ENCODE measurements at places on chromosomes 7 and 10.

GRCh38 chr7:92695308-92696261 is 105.4 kb upstream of the FAM133B start:
- no peak for DNase-seq

DNA sequence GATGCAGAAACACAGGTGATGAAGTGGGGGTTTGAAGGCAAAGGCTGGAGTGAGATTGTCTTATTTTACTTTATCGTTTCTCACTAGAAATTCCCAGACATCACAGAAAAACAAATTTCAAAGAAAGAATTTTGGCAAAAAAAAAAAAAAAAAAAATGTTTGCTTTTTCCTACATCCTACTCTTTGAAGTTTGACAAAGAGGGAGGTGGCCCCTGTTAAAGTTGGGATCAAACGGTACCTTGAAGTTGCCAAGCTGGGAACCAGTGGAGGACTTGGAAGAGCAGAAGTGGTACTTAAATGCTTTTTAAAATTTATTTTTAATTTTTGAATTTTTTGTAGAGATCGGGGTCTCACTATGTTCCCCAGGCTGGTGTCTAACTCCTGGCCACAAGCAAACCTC is 63.9 kb upstream of the KIF5B start:
- no peak for DNase-seq

DNA sequence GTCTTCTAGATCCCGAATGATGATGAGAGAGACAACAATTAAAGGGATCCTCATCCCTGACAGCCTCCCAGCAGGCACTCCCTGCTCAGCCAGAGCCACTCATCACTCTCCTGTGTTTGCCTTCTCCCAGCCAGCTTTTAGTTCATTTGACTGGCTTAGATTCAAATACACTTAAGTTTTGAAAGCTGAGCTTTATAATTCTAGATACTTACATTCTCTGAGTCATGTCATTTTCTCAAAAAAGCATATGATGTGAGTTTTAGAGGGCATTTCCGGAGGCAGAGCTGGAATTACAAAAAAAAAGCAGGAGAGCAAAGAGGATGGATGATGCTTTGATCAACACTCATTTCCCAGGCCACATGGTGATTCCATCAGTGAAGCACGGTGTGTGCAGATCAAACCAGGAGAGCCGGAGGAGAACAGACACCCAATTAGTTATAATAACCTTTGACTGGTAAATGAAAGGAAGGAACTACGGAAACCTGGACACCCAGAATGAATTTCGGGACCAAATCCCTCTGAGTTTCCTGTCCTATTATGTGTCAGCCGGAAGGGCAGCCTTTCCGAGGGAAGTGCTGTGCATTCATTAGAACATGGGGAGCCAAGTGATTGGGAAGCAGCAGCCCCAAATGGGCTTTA is 81.5 kb upstream of the HPS1 start:
- DNase-seq: no peak

DNA sequence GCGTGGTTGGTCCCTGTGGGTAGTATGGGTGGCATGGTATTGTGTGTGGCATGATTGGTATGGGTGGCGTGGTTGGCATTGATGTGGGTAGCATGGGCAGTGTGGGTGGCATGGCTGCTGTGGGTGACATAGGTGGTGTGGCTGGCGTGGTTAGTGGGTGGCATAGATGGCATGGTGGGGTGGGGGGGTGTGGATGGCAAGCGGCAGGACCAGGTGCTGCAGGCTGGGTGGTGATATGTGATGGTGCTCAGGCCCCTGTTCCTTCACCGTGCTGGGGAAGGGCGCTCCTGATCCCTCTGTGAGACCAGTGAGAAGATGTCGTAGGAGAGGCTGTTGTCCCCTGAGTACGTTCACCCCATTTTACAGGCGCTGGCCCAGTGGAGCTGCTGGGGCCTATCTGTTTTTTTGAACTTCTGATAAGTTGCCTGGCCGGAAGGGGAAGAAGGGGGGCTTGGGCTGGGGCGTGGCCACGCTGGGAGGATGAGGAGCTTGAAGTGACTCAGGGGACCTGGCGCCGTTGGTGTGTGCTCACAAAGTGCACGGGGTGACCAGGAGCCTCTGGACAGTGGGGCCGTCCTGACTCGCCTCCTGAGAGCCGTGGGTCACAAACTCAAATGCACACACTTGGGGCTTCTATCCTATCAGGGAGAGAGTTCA is 17.5 kb downstream of the INPP5A start:
- DNase-seq: no peak

DNA sequence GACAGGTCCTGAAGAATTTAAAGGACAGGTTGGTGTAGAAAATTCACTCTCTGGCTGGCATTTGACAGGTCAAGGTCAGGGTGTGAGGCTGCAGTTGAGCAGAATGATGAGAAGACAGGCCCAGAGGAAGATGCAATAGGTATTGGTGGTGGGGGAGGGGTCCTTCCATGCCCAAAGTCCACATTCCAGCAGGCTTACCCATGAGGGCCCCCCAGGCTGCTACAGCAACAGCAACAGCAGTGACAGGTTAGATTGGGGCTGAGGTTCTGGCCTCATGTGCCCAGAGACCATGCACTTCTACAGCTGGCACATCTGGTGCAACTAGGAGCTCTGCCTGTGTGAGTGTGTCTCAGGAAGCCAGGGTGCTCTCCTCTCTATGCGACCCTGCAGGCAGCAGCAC is 223.5 kb upstream of the GHITM start:
- DNase-seq: no peak

DNA sequence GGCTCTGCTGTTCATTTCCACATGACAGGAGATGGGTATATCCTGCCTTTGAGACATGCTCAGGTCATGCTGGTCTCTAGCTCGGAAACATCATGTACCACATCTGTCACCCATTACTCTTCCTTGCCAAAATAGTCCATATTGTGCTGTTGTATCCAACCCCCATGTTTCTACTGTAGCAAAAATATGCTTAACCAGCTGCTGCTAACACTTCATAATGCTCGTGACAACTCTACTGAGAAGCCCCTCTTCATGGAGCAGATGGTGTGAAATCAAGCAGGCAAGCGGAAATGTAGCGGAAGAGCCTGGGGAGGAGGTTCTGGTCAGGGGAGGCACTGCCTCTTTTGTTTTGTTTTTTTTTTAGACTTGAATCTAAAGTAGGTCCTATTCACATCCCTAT is 82.9 kb downstream of the NPY start:
- no peak for DNase-seq

DNA sequence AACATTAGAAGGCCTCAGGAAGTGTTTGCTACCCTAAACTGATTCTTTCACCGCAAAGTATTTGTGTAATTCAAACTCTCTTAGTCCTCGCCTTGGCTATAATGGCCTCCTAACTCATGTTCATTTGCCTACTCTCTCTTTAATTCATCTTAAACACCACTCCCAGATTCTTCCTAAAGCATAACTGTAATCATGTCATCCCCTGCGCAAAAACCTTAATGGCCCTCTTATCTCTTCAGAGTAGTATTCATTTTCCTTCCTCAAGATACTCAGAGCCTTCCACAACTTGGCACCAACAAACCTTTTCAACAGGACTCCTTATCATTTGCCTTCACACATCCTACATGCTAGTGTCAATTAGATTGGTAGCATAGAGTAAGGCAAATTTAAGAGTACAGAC is 42.9 kb downstream of the CSTF2T start:
- no peak for DNase-seq

DNA sequence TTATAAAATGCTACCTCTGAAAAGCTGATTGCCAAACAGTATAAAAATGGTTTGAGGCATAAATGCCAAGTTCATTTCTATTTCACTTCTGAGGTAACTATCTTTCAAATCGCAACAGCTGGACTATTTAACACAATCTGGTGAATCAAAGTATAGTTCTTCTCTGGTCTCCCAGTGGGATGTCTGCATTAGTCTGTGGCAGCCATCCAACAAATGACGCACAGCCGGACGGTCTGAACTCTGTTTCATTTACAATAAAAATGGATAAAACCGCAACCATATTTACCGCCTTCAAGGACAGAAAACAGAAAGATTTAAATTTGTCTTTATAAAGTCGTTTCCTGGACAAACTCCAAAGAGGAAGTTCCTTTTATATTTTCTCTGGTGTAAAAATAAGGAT is 41.9 kb downstream of the ENO4 start:
- DNase-seq: no peak

- DNase-seq: peak; percentile 46
Observed at GRCh38 chr10:110867807-110868465, 3.8 kb upstream of the PDCD4 start.

- no peak for DNase-seq
Observed at GRCh38 chr7:17044396-17044795, 162.6 kb upstream of the AGR3 start.

GRCh38 chr10:91924212-91925021 is 847 bp downstream of the BTAF1 start:
- DNase-seq: no peak

GRCh38 chr7:112510001-112510742 is 29.4 kb downstream of the LSMEM1 start:
- no peak for DNase-seq

- DNase-seq: peak; percentile 6
Observed at GRCh38 chr10:132634241-132634946, 96.8 kb downstream of the INPP5A start.

GRCh38 chr10:52785418-52785817 is 12.8 kb upstream of the MBL2 start:
- DNase-seq: no peak

GRCh38 chr7:125644109-125644508 is 714.5 kb upstream of the POT1 start:
- no peak for DNase-seq

DNA sequence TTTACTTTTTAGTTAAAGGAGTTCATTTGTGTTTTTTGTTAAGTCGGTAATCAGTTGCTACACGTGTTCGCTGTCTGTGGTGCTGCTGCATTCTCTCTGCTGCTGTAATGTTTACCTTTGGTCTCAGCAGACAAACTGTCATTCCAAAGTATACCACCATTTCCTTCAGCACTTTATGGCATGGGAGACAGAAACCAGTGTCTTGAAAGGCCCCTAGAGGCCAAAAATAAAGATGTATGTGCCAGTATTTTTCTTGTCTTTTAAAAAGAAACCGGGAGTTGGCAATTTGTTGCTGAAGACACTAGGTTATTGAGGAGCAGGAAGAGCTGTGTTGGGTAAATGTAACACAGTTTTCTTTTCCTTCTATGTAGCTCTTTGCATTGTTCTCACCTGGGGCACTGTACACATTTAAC is 24.1 kb downstream of the ZNF92 start:
- DNase-seq: no peak

- DNase-seq: no peak
Observed at GRCh38 chr7:21028186-21028585, 241.5 kb upstream of the SP8 start.

GRCh38 chr7:23893176-23893941 is 183.3 kb downstream of the STK31 start:
- no peak for DNase-seq

DNA sequence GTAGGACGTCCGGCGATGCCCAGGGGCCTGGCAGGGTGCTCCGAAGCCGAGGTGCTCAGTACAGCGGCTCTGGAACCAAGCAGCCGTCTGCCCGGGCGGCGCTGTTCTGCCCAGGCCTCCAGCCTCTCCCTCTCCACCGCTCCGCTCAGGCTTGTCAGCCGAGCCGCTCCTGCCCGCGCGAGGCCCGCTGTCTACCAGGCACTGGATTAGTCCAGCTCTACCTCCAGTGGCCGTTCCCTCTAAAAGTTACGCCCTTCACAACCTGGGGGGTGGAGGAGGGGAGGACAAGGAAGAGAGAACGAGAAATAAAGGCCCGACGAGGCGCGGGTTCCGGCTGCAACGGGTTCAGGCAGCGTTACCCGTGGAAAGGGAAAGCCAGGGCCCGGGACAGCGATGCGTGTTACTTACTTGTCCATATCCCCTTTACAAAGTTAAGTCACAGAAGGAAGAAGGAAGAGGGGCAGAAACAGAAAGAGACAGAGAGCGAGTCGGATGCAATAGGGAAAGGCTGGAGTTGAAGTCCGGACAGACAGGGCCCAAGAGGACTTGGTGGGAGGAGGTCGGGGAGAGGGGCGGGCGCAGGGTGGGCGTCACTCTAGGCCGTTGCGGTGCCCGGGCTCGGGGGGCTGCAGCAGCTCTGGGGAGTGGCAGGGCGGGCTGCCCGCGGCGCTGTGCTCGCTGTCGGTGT is 2.8 kb downstream of the SP8 start:
- DNase-seq: no peak

GRCh38 chr10:12594448-12594944 is 245.1 kb downstream of the CAMK1D start:
- DNase-seq: peak; percentile 34

DNA sequence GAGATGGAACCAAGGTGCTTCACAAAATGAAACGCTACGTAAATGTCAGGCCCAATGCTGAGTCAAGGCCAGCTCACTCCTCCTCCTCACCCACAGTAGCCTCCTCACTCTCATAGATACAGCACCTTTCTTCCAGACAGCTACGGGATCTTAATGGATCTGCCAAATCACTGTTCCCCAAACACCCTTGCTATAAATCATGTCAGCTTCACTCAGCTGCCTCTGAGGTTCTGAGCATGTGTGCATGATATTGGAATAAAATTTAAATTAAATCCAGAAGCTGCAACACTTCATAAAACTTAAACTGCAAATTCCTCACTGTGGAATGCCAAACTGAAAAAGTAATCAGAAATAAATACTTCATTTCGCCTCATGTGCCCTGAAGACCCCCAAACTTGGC is 14.7 kb upstream of the CPXM2 start:
- no peak for DNase-seq

DNA sequence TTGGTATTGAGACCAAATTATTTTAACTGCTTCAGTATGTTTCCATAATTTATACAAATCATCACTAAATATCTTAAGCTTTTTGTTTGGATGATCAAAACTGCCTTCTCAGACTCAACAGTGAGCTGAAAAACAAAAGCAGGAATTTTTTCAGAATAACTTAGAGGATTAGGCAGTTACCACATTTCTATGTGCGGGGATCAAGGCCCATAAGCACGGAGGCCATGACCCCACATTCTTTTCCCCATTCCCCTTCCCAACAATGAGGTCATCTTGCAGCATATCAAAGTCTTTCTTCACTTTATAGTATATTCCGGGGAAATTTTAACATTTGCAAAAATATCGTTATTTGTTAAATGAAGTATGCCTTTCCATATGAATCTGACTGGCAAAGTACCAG is 125.8 kb downstream of the ELMO1 start:
- DNase-seq: no peak

DNA sequence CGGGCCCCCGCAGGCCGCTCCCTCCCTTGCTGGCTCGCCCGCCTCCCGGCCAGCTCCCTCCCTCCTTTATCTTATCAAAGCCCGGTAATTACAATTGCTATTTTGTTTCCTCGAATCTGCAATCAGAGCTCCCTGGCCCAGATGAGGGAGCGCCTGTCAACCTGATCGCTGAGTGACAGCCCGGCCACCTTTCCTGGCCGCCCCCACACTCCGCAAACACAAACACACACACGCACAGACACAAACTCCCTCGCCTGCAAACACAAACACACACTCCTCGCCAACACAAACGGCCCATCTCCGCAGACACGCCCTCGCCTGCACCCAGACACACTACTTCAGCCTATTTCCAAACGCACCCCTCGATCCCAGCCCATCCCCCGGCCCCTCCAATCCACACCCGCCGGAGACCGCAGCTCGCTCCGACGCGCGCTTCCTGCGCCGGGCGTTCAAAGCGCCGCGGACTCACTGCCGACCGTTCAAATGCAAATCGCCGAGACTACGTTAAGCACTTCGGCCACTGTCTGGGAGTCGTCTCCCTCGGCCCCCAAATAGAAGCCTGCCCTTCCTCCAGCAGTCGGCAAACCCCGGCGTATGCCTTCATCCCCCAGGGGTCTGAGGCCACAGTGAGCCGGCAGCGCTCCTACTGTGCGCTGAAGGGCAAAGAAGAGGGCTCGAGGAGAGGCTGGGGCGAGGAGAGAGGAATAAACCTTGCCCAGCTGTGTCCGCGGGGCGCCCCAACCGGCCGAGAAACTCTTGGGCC is 3.0 kb upstream of the FGF8 start:
- peak; percentile 4 for DNase-seq

GRCh38 chr7:47259682-47260081 is 322.2 kb downstream of the TNS3 start:
- no peak for DNase-seq

All from CD4-positive, alpha-beta T cell treated with Interleukin-4 for 4 hours (primary cell).